ENCODE measurements at places on chromosomes 11 and 22. TPM values are rescaled to one million over a fixed set of nuclear protein-coding genes. Genes with fewer than 3 reads are reported as not detected.

The EWSR1 gene
- 168 TPM for total RNA-seq

The NAALAD2 gene
- 0.73 TPM for total RNA-seq

The DNAJB7 gene
- not detected for total RNA-seq

The CHID1 gene
- 42.8 TPM for total RNA-seq

The MYRF gene
- 0.20 TPM for total RNA-seq

The ANO1 gene
- total RNA-seq, result not detected

The C11orf65 gene
- total RNA-seq, result 0.39 TPM

The SLC25A1 gene
- total RNA-seq, result 94.4 TPM

The KRTAP5-1 gene
- total RNA-seq, result not detected

The NXPE2 gene
- not detected for total RNA-seq

The TP53I11 gene
- 5.5 TPM for total RNA-seq

The GNAZ gene
- 3.1 TPM for total RNA-seq

The SBF1 gene
- 63.6 TPM for total RNA-seq

The DNAL4 gene
- total RNA-seq, result 11.4 TPM

The OR52H1 gene
- not detected for total RNA-seq

The MEI1 gene
- total RNA-seq, result 0.37 TPM

The ROBO3 gene
- 13.7 TPM for total RNA-seq

The IGF2 gene
- total RNA-seq, result 0.59 TPM
